ENCODE measurements at places on chromosomes 4 and X.

DNA sequence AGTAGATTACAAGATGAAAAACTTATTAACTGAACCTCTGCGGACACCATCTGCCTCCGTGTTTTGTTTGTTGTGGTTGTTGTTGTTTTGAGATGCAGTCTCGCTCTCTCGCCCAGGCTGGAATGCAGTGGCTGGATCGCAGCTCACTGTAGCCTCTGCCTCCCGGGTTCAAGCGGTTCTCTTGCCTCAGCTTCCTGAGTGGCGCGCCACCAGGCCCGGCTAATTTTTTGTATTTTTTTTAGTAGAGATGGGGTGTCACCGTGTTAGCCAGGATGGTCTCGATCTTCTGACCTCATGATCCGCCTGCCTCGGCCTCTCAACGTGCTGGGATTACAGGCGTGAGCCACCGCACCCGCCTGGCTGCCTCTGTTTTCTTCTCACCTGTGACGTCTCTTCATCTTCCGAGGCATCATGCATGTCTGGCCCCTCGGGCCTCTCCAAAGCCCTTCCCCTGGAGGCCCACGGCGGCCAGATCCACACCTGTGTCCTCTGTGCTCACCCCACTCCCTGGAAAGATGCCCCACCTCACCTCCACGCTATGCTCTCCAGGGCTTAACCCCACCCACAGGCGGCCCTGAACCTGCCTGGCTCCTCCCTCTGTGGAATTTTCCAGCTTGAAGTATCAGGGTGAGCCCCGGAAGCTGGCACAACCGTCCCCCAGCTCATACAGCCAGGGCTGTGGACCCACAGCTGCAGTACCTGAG lies 77.0 kb upstream of the MXD4 start:
- no peak for DNase-seq

DNA sequence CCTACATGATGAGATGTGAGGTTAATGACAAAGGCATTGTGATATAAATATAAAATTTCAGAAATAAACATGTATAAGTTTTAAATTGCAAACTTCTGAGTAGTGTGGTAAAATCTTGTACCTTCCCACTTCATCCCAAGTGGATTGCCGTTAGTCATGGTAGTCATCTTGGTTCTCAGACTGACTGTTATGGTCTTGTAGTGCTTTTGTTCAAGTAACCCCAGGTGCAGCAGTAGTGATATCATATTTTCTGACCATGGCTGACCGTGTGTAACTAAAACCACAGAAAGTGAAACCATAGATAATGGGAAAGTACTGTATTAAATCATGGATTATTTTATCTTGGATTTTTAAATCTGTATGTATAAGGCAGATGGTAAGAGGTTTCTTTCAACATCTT lies 74.8 kb upstream of the SLIT2 start:
- DNase-seq: no peak

DNA sequence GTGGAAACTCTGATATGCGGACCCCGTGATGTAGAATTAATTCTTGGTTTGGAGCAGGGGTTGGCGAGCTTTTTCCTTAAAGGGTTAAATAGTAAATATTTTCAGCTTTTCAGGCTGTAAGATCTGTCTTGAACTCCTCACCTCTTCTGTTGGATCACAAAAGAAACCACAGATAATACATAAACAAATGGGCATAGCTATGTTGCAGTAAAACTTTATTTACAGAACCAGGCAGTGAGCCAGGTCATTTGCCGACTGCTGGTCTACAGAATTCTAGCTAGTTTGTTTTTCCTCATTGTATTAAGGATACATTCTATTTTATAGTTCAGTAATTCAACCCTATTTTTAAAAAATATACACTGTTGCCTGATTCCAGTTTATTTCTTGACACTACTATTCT lies 116.6 kb downstream of the PAPSS1 start:
- peak; percentile 65 for DNase-seq

DNA sequence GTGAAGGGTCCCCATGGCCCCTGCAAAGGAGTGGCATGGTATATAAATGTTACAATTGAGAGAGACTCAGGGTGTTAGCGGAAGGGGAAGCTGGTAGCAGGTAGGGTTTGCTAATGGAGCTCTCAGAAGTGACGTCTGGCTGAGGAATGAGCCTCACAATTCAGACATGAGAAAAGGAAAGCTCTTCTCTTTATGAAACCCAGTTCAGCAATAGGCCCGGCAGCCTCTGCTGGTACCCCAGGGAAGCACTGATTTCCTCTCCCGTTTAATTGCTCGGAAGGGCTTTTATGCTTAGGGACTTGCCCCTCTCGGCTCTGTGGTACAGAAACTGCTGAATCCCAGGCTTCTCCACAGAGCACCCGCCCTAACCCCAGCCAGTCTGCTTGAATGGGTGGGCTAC lies 19.4 kb upstream of the AFAP1 start:
- no peak for DNase-seq

GRCh38 chrX:8042304-8042703 lies 115.1 kb upstream of the PNPLA4 start:
- no peak for DNase-seq

DNA sequence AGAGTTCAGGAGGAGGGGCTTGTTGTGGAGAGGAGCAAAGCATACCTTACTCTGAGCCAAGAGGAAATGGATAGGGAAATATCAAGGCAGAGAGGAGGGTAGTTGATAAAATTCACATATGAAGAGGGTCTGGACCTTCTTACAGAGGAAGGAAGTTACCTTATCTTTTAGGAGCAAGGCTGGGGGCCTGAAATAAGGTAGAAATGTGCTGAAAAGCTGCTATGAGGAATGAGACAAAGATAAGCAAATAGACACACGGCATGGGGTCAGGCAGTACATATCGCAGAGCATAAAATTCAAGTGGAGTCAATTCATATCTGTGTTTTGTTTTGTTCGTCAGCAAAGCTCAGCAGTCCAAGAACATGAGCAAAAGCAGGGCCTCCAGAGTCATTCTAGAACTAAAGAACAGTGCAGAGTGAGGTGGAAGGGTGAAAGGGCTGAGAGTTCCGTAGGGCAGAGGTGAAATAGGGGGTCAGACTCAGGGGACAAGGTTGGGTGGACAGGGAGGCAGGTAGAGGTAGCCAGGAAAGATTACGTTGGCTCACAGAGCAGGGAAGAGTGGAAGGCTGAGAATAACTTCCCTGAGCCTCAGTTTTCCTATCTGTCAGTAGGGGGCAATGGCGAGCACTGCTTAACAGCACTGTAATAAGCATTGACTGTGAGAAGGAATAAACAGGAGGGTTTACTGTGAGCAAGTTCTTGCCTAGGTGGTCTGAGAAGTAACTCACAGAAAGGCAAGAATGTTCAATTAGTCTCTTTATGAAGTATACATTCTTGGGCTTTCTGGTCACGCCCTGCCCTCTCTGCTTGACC lies 9.2 kb downstream of the VSIG4 start:
- no peak for DNase-seq

DNA sequence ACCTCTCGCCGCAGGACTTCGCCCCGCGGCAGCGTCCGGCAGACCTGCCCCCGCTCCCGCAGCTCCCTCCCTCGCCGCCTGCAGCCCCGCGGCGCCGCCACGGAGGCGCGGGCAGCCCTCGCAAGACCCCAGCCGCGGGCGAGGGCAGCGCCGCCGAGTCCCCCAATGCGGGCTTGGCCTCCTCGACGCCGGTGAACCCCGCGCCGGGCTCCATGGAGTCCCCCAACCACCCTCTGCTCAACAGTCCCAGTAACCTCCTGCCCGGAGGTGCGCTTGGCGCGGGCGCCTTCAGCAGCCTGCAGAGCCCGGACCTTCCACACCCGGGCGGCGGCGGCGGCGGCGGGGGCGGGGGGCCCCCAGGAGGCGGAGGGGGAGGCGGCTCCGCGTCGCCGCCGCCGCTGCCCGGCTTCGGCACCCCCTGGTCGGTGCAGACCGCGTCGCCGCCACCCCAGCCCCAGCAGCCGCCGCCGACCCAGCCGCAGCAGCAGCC lies 1.2 kb downstream of the CPEB2 start:
- no peak for DNase-seq

- DNase-seq: no peak
Measured at GRCh38 chrX:103376118-103376978, at the start of gene BEX3. Gene BEX3, plus strand, starts transcription at chrX:103376538. Its CDS starts 984 bp downstream, at chrX:103377522.

DNA sequence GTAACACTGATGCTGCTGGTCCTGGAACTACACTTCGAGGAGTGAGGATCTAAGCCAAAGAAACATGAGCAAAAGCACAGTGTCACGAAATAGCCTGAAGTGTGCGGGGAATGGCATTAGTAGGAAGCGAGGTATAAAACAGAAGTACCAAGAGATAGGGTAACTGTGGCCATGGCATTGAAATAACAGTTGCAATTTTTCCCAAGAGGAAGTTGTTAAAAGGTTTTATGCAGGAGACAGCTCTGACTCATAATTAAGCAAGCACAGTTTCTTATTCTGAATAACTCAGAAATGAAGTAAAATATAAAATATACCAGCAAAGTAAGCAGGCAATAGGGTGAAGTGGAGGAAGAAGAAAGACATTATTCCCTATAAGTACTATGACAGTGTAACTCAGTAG lies 90.3 kb upstream of the TMEM150C start:
- DNase-seq: no peak

DNA sequence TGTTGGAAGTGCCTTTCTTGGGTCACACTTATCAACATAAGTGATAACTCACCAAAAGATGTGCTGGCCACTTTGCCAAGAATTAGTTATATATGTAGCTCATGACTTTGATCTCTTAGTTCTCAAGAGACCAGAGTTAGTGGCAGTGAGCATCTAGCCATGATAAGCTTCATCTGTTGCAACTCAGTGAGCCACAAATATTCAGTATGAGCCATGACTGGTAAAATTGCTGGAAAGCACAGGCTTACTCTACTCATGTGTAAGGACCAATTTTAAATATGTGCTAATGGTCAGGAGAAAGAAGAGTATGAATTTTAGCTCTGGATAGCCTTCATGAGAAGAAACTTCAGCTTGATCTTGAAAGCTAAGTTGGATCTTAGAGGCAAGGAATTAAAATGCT lies 59.4 kb upstream of the TLL1 start:
- DNase-seq: no peak

DNA sequence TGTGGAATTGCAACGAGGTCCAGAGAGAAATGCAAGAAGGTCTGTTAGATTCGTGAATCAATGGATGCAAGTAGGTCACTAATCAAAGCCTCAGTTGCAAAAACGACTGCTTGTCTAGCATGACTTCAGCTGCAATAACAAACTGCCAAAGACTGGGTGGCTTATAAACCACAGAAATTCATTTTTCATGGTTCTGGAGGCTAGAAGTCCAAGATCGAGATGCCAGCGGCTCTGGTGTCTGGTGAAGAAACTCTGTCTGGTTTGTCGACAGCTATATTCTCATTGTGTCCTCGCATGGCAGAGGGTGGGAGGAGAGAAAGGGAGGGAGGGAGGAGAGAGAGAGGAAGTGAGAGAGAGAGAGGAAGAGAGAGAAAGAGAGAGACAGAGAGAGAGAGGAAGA lies 114.7 kb downstream of the MXRA5 start:
- DNase-seq: no peak

- DNase-seq: peak; percentile 75
Measured at GRCh38 chrX:155767051-155767875, 113.9 kb upstream of the VAMP7 start.

- DNase-seq: no peak
Measured at GRCh38 chr4:158869761-158870160, 100.9 kb downstream of the FNIP2 start.

DNA sequence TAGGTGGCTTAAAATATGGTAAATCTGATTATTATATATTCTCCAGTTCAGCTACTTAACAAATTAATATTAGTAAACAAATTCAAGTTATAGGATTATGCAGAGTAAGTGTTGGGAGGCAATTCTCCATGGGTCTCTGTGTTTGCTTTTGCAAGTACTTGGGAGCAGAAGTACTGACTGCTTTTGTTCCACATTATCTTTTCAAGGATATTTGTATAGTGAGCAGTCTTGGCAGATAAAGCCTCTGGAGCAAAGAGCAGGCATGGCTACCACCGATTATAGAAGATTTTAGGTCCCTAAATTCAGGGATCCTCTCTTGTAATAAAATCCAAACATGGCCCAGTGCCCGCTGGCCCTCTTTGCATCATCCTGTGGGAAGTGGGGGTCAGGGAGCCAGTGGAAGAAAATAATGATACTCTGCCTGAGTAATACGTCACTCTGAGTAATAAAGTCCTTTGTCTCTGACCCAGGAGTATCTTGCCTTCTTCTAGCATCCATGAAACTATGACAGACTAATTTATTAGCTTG lies 23.2 kb downstream of the NDNF start:
- DNase-seq: no peak

GRCh38 chrX:146581981-146582712 lies 227.4 kb upstream of the CXorf51B start:
- DNase-seq: no peak

DNA sequence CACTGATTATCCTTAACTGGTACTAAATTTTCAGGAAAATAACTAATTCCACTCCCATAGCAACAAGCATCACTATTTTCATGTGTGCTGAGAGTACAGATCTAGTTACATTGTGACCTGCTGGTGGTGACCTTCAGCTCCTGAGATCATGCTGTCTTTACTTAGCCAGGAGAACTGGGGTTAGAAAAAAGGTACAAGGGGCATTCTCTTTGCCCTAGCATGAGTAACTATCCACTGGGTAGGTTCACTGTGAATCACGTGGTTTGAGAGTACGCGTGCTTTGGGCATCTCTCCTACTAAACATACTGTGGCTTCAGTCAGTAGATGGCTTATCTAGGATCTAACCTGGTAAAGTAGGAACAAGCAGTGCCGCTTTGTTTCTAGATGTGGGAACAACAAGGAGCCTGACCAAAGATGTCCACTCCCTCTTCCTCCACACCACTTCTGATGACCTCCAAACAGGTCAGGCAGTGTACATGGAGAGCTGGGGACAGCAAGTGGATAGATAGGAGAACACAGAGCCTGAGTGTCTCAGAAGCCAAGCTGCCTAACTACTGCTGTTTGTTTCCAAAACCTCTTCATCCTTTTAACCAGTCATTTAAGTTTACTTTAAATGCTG lies 90.2 kb downstream of the CBR4 start:
- peak; percentile 44 for DNase-seq

GRCh38 chr4:85180533-85180932 lies 214.0 kb upstream of the WDFY3 start:
- no peak for DNase-seq

DNA sequence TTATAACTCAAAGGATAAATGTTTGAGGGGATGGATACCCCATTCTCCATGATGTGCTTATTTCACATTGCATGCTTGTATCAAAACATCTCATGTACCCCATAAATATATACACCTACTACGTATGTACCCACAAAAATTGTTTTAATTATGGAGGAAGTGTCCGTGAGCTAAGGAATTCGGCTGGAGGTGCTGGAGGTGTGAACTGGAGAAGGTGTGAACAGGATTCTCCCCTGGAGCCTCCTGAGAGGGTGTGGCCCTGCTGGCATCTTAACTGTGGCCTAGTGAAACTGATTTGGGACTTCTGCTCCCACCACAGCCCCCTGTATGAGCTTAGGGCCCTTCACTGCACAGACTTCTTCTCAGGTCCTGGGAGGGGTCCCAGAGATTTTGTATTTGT lies 23.4 kb downstream of the PNMA6E start:
- DNase-seq: no peak

DNA sequence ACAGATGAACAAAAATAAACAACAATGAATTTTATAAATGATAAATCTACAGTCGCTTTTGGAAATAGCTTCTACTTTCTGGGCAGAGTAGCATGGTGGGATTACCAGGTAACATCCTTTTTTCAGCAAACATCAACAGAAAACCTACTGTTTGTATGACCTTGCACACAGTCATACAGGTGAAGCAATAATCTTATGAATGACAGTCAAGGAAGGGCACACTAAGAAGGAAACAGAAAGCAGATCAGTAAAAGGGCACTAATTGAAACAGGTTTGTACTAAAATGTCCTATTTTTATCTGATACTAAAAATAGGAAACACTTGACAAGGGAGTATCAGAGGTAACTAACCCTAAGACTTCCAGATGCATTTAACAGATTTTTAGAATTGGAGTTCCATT lies 108.9 kb downstream of the DLG3 start:
- DNase-seq: no peak

- no peak for DNase-seq
Measured at GRCh38 chr4:25043548-25043947, 12.8 kb upstream of the LGI2 start.

All from LNCaP clone FGC (cell line).